HS-27A (cell line): ENCODE measurements at places on chromosomes 6 and 20.

DNA sequence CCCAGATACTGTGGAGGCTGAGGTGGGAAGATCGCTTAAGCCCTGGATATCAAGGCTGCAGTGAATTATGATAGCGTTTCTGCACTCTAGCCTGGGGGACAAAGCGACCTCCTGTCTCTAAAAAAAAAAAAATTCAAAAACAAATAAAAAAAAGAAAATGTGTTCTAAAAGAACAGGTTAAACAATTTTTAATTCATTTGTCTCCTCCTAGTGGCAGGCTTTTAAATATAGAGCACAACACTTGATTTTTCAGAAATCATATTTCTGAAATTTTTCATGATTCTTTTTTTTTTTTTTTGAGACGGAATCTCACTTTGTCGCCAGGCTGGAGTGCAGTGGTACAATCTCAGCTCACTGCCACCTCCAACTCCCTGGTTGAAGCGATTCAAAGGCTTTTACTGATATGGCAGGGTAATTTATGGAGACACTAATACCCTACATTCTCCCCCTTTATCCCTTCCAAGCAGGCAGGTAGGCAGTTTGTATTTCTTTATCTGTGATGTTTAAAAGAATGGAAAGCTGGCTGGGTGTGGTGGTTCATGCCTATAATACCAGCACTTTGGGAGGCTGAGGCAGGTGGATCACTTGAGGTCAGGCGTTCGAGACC is 8.7 kb upstream of the GTF3C6 start:
- DNase-seq = no peak

- DNase-seq = no peak
Observed at GRCh38 chr6:52283111-52283510, 1.4 kb downstream of the MCM3 start.

- DNase-seq = no peak
Observed at GRCh38 chr6:170003027-170003426, 251.6 kb downstream of the ERMARD start.

DNA sequence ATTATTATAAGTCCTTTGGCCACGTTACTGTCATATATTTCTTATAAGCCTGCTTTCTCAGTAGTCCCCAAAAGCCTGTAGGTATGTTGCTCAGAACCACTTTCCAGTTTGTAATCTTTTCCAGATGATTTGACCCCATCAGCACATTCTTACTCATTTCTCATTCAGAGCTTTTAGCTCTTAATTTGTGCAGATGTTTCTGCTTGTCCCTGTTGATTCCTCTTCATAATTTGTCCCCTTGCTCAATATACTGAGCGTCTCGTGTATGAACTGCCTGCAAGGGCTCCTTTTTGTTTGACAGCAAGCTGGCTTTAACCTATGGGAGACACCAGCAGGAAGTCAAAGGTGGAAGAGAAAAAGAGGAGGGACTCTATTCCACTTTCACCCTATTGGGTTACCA is 733.8 kb upstream of the GJE1 start:
- DNase-seq = no peak

DNA sequence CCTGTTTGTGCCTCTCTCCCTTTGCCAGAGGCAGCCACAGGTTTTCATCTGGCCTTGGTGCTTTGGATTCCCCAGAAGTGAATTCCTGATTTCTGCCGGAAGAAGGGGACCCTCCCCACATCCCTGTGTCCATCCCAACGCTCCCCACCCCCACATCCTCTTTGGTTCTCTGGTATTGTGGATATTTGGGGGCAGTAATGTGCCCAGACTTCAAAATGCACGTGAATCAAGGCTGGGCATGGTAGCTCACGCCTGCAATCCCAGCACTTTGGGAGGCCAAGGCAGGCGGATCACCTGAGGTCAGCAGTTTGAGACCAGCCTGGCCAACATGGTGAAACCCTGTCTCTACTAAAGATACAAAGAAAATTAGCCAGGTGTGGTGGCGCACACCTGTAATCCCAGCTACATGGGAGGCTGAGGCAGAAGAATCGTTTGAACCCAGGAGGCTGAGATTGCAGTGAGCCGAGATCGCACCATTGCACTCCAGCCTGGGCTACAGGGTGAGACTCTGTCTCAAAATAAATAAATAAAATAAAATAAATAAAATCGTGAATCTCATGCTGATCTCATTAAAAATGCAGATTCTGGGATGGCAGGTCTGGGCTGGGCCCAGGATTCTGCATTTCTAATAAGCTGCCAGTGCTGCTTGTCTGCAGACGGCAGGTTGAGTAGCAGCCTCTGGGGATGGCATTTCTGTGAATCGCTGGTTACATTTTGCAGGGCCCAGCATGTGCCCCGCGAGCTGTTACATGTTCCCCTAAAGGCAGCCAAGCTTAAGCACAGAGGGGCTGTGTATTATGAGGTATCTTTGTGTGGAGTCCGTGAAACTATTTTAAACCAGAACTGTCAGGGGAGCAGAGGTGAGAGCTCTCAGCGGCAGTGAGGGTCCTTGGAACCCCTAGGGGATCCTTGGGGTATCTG is 49.0 kb downstream of the SYNJ2 start:
- no peak for DNase-seq

GRCh38 chr6:2447318-2447920 is 202.0 kb upstream of the GMDS start:
- no peak for DNase-seq

DNA sequence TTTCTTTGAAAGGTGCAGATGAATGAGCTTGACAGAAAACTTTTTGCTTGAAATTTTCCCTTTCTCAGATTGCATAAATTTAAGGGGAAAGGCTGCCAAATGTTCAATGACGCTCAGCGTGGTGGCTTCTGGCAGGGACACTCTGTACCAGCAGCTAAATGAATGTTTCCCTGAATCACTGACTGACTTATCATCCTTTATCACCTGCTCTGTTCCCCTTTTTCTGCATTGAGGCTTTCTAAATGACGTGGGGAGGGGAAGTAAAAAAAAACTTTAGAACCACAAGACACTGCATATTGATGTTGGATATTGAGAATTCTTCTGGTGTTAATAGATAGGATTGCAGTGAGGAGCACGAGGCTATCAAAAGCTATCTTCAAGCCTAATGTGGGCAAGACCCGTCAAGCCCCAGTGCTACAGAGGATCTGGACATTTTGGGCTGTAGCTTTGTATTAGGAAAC is 46.9 kb upstream of the ENPP5 start:
- no peak for DNase-seq

DNA sequence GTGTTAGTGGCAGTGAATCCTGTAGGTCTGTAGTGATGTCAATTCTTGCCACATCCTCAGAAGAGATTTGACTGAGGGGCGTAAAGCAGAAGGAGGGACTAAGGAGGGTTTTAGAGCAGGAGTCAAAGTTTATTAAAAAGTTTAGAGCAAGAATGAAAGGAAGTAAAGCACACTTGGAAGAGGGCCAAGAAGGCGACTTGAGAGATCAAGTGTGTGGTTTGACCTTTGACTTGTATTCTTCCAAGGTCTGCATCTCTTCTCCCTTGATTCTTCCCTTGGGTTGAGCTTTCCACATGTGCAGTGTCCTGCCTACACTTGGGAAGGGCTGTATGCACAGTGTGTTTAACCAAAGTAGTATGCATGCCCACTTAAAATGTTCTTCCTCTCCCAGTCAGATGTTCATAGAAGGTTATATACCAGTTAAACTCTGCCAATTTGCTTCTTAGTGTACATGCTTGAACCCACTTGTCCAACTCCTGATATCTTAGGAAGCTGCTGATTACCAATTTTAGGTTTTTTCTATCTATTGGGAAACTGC is 627.6 kb downstream of the MMUT start:
- DNase-seq = no peak

DNA sequence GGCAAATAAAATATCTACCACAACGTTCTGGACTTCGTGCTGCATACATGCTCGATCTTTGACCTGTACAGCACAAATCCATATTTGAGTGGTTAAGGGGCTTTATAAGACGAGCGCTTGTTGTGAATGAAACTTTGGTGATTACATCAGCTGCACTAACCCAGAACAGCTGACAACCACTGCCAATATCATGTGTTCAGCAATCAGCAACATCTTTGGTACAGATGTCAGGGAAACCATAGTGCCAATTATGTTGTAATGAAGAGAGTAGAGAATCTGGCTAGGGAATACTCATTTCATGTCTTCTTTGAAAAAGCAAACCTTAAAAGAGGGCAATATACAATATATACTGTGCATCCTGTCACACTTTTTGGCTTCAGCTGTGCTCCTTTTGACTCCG is 188.6 kb upstream of the NT5E start:
- DNase-seq = no peak

DNA sequence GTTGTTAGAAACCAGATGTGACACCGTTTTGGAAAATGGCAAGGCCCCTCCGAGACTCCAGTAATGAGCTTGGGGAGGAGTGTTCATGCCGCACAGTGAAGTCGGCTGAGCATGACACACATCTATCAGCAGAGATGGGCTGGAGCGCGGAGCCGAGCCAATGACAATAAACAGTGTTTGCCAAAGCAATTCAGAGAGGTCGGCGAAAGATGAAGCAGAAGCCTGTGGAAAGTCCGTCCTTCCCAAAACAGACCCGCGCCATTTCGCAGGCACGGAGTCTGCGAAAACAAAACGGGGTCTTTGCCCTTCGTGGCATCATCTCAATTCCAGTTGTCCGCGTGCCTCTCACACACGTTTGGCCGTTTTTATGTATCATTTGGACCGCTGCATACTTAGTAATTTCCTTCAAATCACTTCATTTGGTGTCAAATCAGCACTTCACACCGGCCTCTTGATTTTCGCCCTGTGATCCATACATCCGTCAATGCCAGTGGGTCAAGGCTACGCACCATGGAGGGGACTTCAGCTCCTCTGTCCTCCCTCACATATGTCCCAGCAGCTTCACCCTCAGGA is 71.3 kb downstream of the SULF2 start:
- DNase-seq = no peak

- no peak for DNase-seq
Observed at GRCh38 chr20:60262967-60263603, 304.9 kb downstream of the CDH26 start.

DNA sequence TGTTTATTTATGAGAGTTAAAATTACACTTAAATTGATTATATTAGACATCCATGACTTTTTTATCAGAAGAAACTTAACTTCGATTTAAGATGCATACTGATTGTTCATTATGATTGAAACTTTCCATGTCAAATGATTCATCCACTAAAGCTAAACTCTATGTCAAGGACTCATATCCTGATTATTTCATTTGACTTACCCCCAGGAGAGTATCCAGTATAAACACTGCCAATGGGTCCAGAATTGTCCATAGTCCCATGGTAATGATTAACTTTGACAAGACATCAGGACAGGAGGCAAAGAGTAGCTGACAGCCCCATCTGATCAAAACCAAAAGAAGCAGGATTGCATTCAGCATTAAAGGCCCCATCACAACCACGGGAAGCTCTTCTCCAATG is 709.9 kb downstream of the TFAP2A start:
- DNase-seq = no peak

DNA sequence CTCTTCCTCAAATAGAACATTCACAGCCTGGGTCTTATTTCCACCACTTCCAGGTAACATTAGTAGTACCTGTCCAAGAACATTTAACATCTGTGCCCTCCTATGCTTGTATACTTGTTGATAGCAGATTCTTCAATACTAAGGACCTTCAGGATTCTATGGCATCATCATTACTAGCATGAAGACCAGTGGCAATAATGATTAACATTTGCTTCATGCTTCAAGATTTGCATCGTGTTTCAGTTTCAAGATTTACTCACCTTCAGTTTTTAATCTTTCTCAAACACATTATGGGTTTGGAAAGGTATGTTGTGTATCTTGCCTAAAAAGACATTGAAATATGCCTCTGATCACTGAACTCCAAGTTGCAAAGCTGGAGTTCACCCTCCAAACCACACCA is 412.8 kb upstream of the NRSN1 start:
- no peak for DNase-seq

DNA sequence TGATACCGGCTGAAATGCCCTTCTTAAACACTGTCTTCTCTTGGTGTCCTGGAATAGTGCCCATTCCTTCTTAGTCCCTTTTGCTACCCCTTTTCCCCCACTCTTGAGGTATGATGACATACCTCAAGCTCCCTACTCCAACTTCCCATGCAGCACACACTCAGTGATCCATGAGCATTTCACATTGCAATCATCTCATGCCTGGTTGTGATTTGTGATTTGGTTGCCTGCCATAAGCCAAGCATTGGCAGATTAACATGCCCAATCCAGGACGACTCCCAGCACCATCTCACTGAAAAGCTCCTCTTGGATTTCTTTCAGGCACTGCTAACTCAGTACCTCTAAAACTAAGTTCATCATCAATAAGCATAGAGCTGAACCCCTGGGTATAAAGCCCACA is 14.7 kb upstream of the PTPRA start:
- DNase-seq = no peak

DNA sequence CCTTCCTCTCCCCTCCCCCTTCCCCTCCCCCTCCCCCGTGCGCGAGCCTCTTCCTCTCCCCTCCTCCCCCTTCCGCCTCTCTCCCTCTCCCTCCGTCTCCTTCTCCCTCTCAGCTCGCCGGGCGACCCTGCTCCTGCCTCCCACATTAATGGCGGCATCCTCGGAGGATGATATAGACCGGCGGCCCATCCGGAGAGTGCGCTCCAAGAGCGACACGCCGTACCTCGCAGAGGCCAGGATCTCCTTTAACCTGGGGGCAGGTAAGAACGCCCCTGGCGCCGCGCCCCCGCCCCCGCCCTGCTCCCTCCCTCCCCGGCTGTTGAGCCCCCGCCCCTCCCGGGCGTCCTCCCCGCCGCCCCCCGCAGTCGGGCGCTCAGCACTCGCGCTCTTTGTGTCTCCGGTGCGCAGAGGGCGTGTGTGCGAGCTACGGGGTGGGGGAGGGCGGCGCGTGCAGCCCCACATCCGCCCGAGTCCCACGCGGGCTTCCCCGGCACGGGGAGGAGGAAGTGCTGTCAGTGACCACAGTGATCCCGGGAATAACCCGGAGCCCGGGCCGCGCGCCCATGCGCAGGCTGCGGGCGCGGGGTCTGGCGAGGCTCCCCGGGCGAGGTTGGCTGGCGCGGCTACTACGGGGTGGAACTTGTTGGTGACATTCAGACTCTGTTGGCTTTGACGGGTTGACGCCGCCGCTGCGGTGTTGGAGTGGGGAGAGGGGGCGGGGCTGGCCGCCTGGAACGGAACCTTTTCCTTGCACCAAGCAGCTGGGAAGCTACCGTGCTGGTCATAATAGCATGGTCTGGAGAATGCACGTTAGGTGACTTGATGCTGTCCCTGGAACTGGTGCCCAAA is 33.2 kb downstream of the PHACTR1 start:
- no peak for DNase-seq

DNA sequence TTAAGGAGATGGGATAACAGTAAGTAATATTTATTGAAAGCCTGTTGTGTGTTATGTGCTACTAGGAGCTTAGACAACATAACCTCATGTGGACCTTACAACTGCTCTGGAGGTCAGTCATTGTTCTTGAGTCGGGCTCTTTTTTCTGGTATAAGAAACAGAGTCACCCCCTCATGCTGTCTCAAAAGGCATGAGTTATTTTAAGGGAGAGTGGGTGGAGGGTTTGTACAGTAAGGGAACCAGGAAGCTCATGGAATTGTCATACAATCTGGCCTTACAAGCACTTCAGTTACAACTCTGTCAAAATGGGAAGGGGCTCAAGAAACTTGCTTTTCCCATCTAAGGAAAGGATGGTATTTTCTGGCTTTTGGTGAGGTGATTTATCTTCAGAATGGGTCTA is 16.5 kb upstream of the DSE start:
- no peak for DNase-seq

GRCh38 chr6:81969814-81970213 is 217.3 kb upstream of the TENT5A start:
- DNase-seq = no peak

GRCh38 chr20:3014179-3014578 is 29.2 kb upstream of the GNRH2 start:
- DNase-seq = no peak

- no peak for DNase-seq
Observed at GRCh38 chr6:169232507-169232931, 21.1 kb downstream of the THBS2 start.
